ENCODE measurements at places on chromosomes 2 and 18. TPM values are rescaled to one million over a fixed set of nuclear protein-coding genes. Genes with fewer than 3 reads are reported as not detected.

UGT1A5 gene
- total RNA-seq = 7.2 TPM

CYTIP gene
- total RNA-seq = 21.7 TPM

- no peak for DNase-seq
- no peaks in the 10 kb centered on the region for H3K36me3 ChIP-seq
- H3K27ac ChIP-seq = no peak overlapping the region
- H3K4me1 ChIP-seq = no peaks in the 10 kb centered on the region
- H3K27me3 ChIP-seq = no peaks in the 10 kb centered on the region
Measured at GRCh38 chr2:238585836-238586821, 159.4 kb downstream of the ASB1 start.

- no peaks in the 10 kb centered on the region for H3K36me3 ChIP-seq
- H3K27ac ChIP-seq = no peak overlapping the region
- no peaks in the 10 kb centered on the region for H3K27me3 ChIP-seq
- H3K4me3 ChIP-seq = no peak overlapping the region
- peaks cover 4% of the 10 kb centered on the region for H3K4me1 ChIP-seq
Measured at GRCh38 chr18:3717376-3718025, 267.5 kb downstream of the TGIF1 start.

DNA sequence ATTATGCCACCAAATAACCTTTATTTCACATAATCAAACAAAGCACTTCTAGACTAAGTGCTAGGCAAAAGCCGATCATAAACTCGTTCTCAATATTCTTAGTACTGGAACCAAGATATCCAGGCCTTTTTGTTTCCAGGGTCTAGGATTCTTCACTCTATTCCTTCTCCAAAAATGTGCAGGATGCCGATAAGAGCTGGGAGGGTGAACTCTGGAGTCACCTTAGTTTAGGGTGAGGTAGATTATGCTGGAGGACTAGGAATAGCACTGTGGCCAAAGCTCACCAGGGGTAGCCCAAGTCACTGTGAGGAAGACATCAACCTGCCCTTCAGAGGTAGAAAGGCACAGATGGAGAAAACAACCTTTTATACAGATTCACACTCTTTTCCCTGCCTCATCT lies 37.3 kb downstream of the LONRF2 start:
- no peak overlapping the region for H3K4me3 ChIP-seq
- no peaks in the 10 kb centered on the region for H3K4me1 ChIP-seq
- no peaks in the 10 kb centered on the region for H3K36me3 ChIP-seq
- H3K27ac ChIP-seq = no peak overlapping the region

GRCh38 chr2:30948857-30949256 lies 141.6 kb upstream of the CAPN13 start:
- H3K27ac ChIP-seq = no peak overlapping the region
- no peaks in the 10 kb centered on the region for H3K4me1 ChIP-seq
- no peaks in the 10 kb centered on the region for H3K27me3 ChIP-seq
- no peak for DNase-seq
- H3K36me3 ChIP-seq = no peaks in the 10 kb centered on the region

- no peaks in the 10 kb centered on the region for H3K27me3 ChIP-seq
- no peak overlapping the region for H3K27ac ChIP-seq
- DNase-seq = no peak
- H3K4me3 ChIP-seq = no peak overlapping the region
Measured at GRCh38 chr2:148000095-148000494, 20.4 kb downstream of the ORC4 start.
